Fibroblast of skin of back (primary cell): ENCODE measurements at places on chromosomes 7 and 10.

GRCh38 chr10:59857921-59858320, 48.4 kb downstream of the CCDC6 start:
- DNase-seq = no peak

- DNase-seq = no peak
Measured at GRCh38 chr7:4226524-4226882, 455.6 kb upstream of the FOXK1 start.

GRCh38 chr10:34420273-34420672, 394.8 kb downstream of the PARD3 start:
- DNase-seq = no peak

GRCh38 chr7:44466300-44467216, 23.9 kb downstream of the NUDCD3 start:
- DNase-seq = peak; percentile 74

- DNase-seq = no peak
Measured at GRCh38 chr7:142414135-142414534, 156.3 kb upstream of the PRSS58 start.

DNA sequence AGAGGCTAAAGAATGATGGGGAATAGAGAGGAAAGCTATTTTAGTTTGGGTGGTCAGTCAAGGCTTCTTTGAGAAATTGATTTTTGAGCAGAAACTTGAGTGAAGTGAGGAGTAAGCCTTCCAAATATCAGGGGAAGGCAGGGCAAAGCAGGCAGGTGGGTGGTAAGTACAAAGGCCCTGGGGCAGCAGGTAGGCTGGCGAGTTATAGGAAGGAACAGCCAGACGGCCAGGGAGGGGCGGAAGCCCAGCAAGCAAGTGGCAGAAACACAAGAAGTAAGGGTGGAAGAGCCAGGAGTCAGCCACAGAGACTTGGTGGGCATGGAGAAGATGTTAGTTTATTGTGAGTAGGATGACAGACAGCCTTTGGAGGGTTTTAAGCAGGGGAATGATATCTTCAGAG, 34.9 kb downstream of the VWA2 start:
- no peak for DNase-seq

GRCh38 chr10:122490786-122491680, 29.7 kb downstream of the HTRA1 start:
- peak; percentile 36 for DNase-seq

DNA sequence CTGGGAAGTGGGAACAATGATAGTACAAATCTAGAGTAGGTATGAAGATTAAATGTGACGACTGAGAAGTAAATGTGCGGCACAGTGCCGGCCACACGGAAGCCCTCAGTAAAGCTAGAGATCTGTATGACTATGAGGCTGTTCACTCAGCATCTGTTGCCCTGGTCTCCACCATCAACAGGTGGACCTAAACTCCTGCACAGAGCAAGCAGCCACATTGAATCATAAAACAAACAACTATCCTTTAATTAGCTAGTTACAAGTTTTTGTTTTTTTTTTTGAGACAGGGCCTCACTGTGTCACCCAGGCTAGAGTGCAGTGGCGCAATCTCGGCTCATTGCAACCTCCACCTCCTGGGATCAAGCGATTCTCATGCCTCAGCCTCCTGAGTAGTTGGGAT, 16.6 kb downstream of the RBP4 start:
- DNase-seq = no peak

- DNase-seq = no peak
Measured at GRCh38 chr10:61795551-61795950, 105.9 kb upstream of the ARID5B start.

GRCh38 chr7:130732980-130733930, 752 bp downstream of the KLF14 start:
- peak; percentile 9 for DNase-seq

GRCh38 chr7:19919261-19920095, 146.1 kb upstream of the TMEM196 start:
- peak; percentile 11 for DNase-seq

GRCh38 chr10:110762109-110762848, 109.4 kb upstream of the PDCD4 start:
- DNase-seq = no peak

DNA sequence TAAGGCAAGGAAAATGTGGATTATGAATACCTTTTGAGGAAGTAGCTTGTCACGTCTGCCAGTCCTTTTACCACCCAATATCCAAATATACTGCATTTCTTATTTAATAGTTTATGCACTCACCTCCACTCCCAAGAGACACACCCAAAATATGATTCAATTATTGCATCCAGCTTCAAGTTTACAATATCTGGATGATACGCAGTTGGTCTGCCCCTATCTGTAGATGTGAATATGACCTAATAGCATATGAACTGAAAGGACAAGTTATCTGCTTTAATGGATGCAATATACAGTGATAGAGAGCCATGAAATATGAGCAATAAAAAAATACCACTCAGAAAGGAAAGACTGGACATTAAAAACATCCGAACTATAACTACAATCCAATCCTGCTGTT, 159.4 kb upstream of the MAGI2 start:
- DNase-seq = no peak

GRCh38 chr7:84446991-84447480, 252.4 kb upstream of the SEMA3A start:
- DNase-seq = no peak

DNA sequence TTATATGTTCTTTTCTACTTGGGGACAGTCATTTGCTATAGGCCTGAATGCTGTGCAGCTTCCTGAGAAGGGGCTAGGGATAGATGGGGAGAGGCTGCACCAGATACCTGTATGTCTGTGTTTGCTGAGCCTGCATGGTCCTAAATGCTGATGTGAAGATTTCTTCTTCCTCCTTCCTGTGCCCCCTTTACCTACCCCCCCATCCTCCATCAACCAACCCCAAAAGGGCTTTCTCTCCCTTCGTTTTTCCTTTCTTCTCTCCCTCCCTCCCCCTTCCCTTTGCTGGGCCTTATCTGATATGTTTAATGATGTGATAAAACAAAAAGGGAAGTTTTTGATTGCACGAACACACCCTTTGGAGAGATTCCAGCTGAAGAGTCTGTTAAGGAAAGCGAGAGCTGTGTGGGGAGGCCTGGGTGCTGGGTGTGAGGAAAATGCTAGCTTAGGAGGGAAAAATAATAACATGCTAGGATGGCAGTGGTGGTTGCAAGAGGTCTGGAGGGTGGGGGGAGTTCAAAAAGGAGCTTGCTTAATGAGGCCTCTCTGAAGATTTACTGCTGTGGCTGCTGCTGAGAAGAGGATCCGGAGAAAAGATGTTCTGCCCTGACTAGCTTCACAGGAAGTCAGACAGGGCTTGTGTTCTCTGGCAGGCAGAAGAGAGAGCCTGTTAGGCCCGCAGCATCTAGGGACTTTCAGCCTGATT, 101.8 kb downstream of the SAMD9 start:
- peak; percentile 49 for DNase-seq

DNA sequence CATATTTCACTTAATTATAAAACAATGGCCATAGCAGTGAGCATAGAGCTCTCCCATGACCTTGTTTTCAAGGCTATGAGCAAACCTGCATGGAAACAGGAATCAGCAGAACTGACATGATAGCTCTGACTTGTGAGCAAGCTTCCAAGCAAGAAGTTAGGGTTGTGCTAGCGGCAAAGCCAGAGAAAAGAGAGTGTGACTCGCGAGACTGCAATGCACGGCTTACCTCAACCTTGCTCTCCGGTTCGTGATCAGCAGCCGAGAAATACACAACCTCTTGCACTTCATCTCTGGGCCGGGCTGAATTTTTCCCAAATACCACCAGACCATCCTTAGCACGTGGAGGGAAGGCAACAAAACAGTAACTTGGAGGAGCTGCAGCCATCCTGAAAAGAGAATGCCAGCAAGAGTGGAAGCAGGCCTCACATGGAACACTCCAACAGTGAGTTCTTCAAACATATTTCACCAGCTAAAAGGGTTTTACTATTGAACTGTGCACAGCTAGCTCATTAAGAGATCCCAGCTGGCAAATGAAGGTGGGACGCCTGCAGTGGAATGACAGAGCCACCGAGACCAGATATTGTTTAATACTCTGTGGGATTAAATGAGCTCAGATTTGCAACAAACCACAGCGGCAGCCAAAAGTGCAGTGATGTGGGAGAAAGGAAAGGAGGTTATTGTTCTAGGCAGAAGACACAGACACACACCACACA, 20.8 kb downstream of the SCRN1 start:
- peak; percentile 32 for DNase-seq

DNA sequence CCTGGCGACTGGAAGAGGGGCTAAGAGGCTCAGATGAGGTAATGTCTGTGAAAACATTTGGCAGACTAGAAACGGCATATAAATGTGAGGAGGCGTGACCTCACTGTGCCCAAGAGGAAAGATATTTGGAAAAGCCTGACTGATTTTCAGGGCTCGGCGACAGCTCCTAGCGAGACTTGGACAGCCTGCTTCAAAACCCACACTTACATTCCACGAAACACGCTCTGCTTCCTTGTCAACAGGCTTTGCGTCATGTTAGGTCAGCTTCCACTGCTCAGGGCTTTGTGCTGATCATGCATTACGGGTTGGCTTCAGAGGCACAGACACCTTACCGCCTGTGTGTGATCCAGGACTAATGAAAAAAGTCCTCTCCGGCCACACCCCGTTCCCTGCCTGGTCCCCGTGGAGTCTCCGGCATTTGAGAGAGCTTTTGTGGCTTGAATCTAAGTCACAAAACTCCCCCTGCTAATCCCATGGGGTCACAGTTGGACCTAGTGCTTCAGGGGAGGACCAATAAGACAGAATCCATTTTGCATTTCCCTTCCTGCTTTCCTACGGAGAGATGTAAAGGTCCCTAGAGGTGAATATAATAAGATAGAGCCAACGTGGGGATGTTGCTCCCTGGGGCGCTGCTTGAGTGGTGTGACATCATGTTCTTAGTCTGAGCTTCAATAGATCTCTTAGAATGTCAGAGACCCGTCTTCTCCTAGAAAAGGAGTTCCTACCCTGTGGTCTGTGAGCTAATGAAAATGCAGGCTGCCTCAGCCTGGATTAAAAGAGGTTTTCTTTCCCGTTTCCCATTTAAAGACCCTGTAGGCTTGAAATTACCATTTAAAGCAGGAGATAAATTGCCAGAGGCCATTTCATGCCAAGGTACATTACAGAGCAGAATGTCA, 25.5 kb downstream of the FGFBP3 start:
- DNase-seq = peak; percentile 58

GRCh38 chr10:7710446-7710845, 7.3 kb downstream of the ITIH2 start:
- no peak for DNase-seq

GRCh38 chr10:78953113-78953798, 115.5 kb upstream of the ZMIZ1 start:
- DNase-seq = peak; percentile 70

- DNase-seq = peak; percentile 37
Measured at GRCh38 chr7:3301831-3302618, 973 bp downstream of the SDK1 start.

- DNase-seq = no peak
Measured at GRCh38 chr10:34590793-34591192, 224.3 kb downstream of the PARD3 start.

GRCh38 chr7:121459148-121459547, 63.0 kb upstream of the FAM3C start:
- DNase-seq = no peak

- DNase-seq = no peak
Measured at GRCh38 chr7:107638594-107638993, 22.0 kb upstream of the SLC26A4 start.

DNA sequence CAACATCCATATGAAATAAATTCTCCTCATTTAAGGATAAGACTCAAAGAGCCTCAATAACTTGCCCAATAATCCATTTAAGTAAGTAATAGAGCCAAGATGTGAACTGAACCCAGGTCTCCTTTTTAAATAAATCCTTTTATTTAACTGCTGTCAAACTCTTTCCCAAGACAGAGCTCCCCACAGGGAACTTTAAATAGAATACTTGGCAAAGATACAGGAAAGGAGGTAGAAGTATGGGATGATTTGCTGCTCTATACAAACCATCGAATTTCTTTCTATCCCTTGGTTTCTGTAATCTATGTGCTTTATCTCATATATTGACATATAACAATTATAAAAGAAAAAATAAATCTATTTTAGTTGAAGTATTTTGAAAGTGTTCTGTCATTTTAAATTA, 295.9 kb downstream of the CSTF2T start:
- DNase-seq = no peak

DNA sequence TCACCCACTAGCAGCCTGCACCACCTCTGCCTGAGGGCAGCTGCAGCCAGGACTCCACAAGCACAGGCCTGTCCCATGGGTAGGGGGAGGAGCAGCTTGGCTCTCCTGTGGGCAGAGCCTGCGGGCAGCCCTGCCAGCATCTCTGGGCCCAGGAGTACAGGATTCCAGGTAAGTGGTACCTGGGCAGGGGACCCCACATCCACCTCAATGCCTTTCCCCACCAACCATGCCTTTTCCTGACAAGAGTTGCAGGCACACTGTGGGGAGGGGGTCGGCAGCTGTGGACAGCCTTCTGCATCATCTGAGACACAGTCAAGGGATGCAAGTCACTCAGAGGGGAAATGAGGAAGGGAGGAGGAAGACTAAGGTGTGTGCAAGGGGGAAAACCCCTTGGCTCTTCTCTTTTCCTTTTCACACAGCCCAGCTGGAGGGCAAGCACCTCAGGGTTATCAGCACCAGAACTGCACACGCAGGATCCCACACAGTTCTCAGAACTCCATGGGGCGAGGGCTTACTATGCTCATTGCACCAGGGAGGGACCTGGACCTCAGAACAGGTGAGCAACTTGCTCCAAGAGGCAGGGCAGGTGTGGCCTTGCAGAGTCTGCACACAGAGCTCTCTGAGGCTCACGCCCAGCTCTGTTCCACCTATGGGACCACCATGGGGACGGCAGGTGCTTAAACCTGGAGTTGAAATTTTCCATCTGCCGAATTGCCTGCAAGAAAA, 16.5 kb upstream of the ANTXRL start:
- DNase-seq = no peak

DNA sequence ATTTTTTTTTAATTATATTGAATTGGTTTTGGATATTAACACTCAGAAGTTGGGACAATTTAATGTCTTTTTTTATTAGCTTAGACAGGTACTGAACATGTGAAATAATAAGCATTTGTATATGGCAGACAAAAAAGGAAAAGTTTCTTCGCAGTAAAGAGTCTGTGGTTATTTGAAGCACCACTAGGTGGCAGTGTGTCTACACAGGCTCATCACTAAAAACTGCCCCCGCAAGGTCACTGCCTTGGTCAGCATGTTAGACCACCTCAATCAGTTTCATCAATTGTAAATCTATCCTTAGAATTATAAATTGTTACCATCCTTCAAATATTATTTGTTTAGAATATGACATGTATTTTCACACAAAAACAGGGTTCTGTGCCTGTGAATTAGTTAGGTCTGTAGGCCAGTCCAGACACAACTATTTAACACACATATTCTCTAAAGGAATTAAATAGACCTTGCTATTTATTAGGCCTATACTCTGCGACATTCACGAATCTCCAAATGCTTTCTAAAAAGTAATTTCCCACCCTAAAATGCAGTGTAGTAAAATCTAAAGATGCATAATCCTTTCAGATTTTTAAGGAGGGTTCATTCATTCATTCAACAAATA, 17.0 kb downstream of the PNLIPRP3 start:
- peak; percentile 22 for DNase-seq
